CD4-positive, alpha-beta T cell (primary cell): ENCODE measurements at places on chromosomes 7 and 10. TPM values are rescaled to one million over a fixed set of nuclear protein-coding genes. Genes with fewer than 3 reads are reported as not detected.

The C10orf62 gene
- not detected for total RNA-seq

The SSBP1 gene
- 116 TPM for total RNA-seq

The SPDYE2 gene
- total RNA-seq: 0.36 TPM

The TWIST1 gene
- not detected for total RNA-seq

The HOXA11 gene
- total RNA-seq: not detected

The RAPGEF5 gene
- not detected for total RNA-seq

The AS3MT gene
- total RNA-seq: 0.77 TPM

The CPN1 gene
- total RNA-seq: not detected

The MCM10 gene
- 0.16 TPM for total RNA-seq

The PARP12 gene
- total RNA-seq: 78.5 TPM

The MDFIC gene
- 25.9 TPM for total RNA-seq

The PRRT4 gene
- 0.47 TPM for total RNA-seq

The SEMA4G gene
- total RNA-seq: 1.6 TPM

The PLCE1 gene
- 0.03 TPM for total RNA-seq
